Stimulated activated CD4-positive, alpha-beta T cell treated with anti-CD3 and anti-CD28 coated beads, Interleukin-2, amount 100 ng/mL, for 4 hours (primary cell): ENCODE measurements at places on chromosomes 16 and 17.

- DNase-seq = no peak
These were observed 81.7 kb downstream of the YPEL2 start for GRCh38 chr17:59413014-59413766.

- DNase-seq = no peak
These were observed 269.7 kb downstream of the CBLN1 start for GRCh38 chr16:49011901-49012300.

- DNase-seq = no peak
These were observed 103.1 kb upstream of the DYNLRB2 start for GRCh38 chr16:80437707-80438106.

DNA sequence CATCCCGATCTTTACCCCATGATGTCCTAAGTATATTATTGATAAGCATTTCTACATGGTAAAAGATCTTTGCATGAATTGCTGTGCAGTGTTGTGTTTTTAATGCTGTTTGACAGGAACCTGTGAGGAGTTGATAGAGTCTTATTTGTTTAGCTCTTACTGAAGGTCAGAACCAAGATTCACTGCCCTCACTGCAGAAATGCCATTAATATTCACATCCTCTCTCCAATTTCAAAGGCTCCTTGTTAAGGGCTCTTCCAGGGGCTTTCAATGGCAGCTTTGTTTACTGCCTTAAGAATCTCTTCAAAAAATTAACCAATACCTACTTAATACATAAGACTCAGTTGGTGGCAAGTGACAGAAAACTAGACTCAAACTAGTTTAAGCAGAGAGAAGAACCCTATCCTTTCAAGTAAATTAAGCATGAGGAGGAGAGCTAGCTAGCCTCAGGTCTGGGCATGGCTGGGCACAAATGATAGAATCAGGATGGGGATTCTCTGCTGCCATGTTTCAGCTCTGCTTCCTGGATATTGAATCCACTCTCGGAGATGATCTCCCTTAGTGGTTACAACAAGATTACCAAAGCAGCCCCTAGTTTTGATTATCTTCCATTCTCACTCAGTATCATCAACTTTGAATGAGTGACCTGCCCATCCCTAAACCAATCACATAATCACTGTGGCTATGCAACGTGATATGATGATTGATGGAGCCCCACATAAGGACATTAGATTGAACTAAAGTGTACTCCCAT is 311.8 kb downstream of the CDH11 start:
- DNase-seq = no peak

DNA sequence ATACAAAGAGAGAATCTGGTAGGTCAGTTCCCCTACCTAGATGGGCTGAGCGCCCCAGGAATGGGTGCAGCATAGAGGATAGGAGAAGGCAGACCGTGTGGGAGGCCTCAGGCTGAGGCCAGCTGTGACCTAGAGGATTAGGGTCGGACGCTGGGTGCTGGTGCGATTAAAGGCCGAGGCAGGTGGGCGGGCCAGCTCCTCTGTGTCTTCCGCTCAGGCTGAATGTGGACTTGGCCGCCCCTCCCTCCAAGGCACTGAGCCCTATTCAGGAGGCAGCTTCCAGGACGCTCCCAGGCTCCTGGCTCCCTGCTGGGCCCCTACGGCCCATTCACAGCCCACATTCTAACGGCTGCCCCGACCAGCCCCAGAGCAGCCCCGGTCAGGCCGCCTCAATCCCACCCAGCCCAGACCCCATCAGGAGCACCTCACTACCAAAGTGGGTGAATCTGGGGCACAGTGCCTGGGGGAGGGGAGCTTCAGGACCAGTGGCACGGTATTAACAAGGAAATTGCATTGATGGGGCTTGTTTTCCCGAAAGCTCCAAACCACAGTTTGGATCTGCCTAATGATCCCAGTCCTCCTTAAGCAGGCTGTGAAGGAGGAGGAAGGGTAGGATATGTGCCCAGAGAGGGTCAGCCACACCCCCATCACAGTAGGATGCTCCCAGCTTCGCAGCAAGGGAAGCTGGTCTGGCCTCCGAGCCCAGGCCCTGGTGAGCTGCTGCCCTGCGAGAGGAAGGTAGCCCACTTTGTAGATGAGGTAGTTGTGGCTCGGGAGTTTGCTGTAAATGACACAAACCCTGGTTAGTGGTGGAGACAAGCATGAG is 14.5 kb downstream of the RHBDL3 start:
- no peak for DNase-seq

- DNase-seq = no peak
These were observed 35.1 kb downstream of the ZFPM1 start for GRCh38 chr16:88487920-88488851.

- no peak for DNase-seq
These were observed 13.5 kb downstream of the ITGB4 start for GRCh38 chr17:75734674-75735294.

DNA sequence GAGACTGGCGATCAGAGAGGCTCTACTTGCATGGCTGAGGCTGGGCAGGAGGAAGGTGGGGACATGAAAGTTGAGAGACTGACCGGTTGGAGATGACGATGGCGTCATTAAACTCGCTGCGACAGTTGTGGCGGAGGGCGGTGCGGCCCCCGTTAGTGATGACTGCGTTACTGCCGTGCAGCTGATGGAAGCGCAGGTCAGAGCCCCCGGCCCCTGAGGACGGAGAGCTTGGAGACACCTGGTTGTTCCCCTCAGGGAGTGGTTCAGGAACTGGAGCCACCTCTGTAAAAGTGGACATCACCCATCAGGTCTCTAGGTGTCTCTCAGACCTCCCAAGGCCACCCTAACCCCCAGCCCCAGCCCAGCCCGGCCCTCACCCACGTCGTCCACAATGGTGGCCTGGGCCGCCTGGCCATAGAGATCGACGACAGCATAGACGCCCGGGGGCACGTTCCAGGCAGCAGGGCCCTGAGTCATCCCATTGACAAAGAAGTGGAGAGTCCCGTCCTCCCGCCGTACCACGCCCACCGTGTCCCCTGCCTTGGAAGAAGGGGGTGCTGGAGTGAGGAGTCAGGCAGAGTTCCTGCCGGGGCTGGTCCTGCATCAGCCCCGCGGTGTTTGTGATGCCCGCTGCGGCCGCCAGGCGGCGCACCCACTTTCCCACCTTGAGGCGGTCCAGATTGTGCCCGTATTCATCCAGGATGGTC is 5.3 kb downstream of the NEURL4 start:
- peak; percentile 50 for DNase-seq

DNA sequence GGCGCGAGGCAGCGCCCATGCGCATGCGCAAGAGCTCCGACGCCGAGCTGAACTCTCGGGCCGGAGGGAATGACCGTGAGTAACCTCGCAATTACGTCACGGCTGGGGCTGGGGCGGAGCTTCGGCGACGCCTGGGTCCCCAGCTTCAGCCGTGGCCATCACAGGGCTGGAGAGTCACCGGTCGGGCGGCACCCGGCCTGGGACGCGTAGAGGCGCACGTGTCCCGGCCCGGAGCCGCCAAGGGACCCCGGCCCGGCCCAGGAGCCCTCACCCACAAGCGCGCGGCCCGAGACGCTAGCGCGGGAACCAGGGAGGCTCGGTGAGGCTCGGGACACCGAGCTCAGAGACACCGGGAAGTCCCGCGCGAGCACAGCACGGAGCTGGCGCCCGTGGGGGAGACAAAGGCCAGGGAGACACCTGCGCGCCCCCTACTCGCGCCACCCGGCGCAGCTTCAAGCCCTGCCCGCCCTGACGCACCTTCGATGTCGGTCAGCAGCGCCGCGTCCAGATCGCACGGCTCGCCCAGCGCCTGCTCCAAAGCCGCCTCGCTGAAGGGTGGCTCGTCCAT is 452 bp downstream of the SREBF1 start:
- peak; percentile 95 for DNase-seq

GRCh38 chr17:2347805-2348685 is 10.7 kb downstream of the SGSM2 start:
- no peak for DNase-seq

DNA sequence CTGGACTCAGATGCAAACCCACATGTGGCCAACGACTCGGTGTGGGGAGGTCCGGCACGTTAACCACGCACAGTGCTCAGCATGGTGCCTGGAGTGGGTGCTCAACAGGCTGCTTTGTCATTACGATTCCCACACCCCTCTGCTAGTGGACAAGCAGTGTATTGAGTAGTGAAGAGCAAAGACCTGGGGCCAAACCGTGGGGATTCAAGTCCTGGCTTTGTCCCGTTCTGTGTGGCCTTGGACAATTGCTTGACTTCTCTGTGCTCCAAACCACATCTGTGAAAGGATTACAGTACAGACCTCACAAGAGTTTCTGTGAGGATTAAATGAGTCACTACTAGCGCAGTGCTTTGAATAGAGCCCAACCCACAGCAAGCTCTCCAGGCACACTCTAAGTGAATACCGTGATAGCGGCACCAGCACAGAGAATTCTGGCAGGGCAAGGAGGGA is 33.8 kb downstream of the TRPV2 start:
- DNase-seq = no peak

DNA sequence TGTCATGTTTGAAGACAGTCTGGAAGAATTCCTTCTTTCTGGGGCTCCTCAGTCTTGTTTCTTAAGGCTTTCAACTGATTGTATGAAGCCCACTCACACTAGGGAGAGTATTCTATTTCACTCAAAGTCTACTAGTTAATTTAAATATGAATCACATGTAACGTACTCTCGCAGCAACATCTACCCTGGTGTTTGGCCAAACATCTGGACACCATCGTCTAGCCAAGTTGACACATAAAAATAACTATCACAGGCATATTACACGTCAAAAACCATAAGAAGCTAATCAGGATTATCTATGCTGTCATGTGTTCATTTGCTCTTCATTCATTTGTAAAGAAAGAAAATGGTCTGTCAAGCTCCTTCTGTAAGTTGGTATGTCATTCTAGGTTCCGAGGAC is 787.4 kb downstream of the KCNJ2 start:
- no peak for DNase-seq

- DNase-seq = no peak
These were observed 101.2 kb downstream of the TTC19 start for GRCh38 chr17:16100737-16101400.

DNA sequence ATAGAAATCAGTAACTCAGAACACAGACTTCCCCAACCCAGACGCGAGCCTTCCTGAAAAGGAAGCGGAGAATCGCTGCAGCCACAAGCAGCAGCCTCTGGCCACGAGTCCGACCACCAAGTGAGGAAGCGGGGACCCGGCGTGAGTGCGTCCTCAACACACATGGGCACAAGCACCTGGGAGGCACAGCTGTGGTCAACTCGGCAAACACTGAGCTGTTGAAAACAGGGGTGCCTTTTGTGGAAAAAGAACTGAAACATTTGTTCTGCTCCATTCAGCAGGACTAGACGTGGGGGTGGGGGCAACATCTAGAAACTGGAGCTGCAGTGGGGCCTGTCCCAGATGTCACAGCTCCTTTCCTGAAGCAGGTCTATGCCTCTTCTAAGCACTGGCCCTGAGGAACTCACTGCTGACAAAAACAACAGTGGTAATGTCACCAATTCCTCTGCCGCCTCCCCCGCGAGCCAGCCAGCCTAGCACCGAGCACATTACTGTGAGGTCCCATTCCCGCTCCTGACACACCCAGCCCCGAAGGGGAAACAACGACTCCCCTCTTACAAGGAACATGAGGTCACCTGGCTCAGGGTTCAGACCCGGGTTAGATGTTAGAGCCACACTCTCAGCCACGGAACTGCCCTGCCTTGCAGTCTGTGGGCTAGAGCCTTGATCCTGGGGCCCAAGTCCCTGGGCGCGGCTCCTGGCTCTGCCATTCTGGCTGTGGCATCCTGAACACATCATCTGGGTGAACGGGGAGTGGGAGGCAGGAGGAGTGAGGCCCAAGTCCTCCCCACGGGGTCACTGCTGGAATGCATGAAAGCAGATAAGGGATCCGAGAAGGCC is 29.0 kb downstream of the KDM8 start:
- DNase-seq = peak; percentile 21

DNA sequence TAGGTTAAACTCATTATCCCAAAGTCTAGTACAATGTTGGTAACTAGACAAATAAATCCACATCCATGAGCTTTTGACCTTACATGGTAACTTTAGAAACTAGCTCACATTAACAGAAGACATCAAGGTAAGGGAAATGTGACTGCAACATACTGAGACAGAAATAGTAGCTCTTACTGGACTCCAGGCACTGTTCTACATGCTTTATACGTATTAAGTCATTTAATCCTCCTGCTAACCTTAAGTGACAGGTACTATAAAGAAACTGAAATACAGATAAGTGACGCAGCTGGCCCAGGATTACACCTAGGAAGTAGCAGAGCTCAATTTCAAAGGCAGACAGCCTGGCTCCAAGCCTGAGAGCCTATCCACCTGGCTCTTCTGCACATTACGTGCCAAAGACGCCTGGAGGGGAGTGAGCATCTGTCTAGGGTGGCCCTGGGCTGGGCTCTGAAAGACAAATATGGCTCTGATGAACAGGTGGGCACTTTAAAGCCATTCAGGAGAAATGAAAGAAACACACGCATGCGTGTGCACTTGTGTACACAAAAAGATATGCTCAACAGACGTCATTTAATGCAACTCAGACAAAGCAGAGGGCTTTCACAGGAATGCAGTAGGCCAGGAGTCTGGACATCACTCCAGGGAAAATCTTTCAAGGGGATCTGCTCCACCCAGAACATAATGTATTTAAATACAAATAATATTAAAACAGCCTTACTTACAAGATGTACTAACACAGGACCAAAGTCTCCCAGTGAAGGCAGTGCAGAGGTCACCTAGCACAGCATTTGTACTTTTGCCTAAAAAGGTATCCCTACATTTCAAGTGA is 4.4 kb downstream of the ZC3H7A start:
- DNase-seq = no peak

- no peak for DNase-seq
These were observed 51.4 kb upstream of the STAC2 start for GRCh38 chr17:39277110-39277509.

- DNase-seq = no peak
These were observed 365.6 kb downstream of the SLC39A11 start for GRCh38 chr17:72726936-72727335.

DNA sequence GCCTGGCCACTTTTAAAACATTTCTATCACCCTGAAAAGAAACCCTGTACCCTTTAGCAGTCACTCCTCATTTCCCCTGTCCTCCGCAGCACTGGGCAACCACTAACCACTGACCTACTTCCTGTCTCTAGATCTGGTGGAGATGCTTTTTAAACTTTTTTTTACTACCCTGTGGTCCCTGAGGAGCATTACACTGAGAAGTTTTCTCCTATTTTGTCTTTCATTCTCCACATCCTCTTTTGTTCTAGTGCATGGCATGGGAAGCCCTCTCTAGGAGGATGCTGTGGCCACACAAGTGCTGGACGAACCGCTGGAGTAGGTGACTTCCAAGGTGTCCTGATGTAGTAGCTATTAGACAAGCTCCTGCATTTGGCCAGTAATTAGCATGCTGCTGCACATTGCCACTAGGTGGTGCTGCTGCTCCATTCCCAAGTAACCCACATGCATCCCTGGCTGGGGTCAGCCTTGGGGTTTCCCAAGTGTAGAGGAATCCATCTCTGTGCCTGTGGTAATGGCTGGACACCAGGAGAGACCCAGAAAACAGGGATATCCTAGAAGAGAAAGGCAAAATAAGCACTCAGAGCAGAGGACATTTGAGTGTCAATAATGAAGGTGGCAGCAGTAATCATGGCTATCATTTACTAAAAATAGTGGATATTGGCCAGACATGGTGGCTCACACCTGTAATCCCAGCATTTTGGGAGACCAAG is 143.8 kb upstream of the CRHR1 start:
- peak; percentile 58 for DNase-seq
